Kidney tubule cell (primary cell): ENCODE measurements at places on chromosomes 2 and 18.
A peak's percentile ranks its signal among the peaks of the same experiment; 100 is the strongest.

GRCh38 chr18:3529601-3530000, 79.6 kb downstream of the TGIF1 start:
- DNase-seq, result no peak

DNA sequence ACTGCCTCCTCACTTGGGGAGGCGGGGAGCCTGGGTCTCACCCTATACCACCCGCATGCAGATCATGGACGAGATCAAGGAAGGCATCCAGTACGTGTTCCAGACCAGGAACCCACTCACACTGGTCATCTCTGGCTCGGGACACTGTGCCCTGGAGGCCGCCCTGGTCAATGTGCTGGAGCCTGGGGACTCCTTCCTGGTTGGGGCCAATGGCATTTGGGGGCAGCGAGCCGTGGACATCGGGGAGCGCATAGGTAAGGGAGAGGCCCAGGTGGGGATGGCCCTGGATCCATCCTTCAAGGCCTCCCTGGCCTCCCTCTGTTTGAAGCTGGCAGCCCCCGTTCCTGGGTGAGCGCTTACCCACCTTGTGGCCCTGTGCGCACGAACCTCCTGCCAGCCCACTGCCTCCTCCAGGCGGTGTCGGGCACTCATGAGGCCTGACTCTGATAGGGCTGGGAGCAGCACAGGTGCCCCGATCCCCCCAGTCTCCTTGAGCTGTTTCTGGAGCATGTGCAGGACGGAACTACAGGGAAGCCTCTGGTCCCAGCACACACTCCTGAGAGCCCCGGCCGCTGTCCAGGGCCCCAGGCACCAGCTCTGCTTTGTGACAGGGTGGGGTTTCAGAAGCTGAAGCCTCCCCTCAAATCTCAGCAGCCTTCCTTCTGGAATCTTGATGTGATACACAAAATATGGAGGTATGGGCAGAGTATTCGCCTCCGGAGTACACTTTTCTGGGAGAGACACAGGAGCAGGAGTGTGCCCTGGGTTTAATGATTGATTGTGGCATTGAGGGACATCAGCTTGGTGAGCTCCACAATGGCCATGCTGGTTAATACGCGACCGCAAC, 708 bp downstream of the AGXT start:
- DNase-seq, result no peak

DNA sequence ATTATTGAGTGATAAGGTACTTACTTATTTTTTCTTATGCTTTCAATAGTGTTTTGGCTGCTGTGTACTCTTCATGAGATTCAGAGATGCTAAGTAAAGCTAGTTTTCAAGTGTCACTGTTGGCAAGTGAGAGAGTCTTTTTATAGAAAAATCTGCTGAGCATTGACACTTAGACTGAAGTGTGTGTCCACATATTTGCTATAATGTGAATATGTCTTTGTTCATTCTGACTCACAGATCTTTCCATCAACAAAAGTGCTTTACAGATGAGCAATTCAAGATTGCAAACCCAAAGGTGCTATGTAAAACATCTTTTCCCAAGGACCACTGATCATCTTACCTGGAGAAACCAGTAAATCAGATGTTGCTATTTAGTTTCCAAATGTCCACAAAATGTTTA, 410.6 kb upstream of the FIGN start:
- peak; percentile 5 for DNase-seq

GRCh38 chr2:35116151-35116550, 1239.4 kb upstream of the CRIM1 start:
- no peak for DNase-seq

GRCh38 chr2:16224298-16225045, 284.1 kb downstream of the MYCN start:
- DNase-seq, result no peak

GRCh38 chr2:127743477-127744026, 42.3 kb downstream of the SFT2D3 start:
- DNase-seq, result no peak

GRCh38 chr2:28810384-28811285, at the start of gene SPDYA:
Gene SPDYA (plus strand): TSS chr2:28810834. CDS start chr2:28816015, 5,181 bp downstream.
- DNase-seq, result peak; percentile 63

GRCh38 chr2:180077295-180077906, 70.3 kb upstream of the CWC22 start:
- peak; percentile 24 for DNase-seq
